Activated T-helper 9 cell treated with anti-CD3 and anti-CD28 coated beads, Interleukin-2, amount 50 U/mL, for 16 hours (primary cell): ENCODE measurements at places on chromosomes 11 and 22.

- no peak for DNase-seq
Observed at GRCh38 chr11:95571718-95572260, 217.8 kb downstream of the FAM76B start.

- no peak for DNase-seq
Observed at GRCh38 chr11:123159183-123159857, 35.7 kb downstream of the CLMP start.

DNA sequence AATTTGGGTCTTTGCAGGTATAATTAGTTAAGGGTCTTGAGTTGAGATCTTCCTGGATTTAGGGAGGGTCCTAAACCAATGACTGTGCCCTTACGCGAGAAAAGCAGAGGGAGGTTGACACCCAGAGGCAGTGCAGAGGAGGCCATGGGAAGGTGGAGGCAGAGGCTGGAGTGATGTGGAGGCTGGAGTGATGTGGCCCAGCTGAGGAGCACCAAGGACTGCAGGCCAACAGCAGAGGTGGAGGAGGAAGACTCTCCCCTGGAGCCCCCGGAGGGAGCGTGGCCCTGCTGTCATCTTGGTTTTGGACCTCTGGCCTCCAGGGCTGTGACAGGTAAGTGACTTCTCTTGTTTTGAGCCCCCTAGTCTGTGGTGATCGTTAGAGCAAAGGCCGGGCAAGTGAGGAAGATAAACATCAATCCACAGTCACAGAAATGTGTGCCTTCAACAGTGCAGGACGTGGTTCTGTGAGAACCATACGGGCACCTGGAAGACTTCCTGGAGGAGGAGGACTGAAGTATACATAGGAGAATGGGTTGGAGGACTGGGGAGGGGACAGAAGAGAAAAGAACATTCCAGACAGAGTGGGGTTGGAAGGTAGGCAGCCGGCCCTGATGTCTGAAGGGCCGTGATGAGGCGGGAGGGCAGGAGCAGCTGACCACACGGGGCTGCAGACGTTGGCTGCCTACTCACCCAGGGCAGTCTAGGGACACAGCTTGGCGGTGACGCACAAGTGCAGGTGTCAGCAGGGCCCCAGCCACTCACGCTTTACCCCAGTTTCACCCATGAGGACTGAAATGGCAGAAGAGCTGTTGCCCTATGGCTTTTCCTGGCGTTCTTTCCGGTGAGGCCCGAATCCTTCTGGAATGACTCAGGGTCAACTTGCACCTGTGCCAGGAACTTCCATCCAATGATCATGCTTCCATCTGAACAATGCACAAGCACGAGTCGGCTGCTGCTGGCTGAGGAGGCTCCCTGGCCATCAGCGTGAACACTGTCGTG, 270.2 kb downstream of the CTTN start:
- no peak for DNase-seq

DNA sequence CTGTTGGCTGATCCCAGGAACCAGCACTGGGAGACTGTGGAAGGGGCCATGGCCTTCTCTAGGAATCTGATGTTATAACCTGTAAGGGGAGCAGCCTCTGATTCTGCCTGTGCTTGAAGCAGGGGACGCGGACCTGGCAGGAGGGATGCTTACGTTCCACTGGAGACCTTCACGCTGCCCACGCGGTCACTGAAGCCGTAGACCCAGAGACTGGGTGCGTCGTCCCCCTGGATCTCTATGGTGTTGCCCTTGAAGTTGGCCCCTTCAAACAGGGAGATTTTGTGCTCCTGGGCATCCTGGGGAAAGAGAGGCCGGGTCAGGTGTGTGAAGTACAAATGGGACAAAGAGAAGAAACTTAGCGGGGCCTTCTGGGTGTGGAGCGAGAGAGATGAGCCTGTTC, 11.8 kb upstream of the TPST2 start:
- no peak for DNase-seq

DNA sequence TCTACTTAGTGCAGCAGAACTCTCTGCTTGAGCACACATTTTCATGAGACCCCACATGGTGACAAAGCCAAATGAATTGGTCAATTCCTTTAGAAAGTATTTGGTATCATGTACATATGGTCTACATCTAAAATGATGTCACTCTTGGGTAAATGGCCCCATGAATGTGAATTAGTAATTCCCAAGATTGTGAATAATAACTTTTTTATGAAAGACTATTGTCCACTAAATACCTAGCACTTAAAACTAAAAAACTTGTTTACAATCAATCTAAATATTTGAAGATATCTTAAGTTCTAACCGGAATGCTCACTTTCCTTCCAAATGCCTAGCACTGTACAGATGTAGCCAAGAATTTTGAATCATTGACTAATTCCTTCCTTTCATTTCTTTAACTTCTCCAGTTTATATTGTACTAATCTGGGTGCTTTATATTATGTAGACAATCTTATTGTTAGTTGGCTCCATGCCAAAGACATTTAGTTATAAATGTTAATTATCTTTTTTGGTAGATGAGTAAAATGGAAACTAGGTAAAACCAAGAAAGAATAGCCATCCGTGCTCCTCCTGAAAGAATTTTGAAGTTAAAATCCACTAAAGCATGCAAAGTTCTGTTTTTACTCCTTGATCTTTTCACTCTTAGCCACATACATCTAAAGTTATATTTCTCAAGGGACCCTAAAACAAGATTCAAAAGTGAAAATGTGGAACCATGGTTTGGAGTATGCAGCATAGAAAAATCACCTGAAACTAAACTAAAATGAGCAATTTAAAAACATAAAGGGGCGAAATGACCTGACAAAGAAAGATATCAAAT, 145.0 kb upstream of the ARHGAP20 start:
- DNase-seq = no peak
